GM23248 (cell line): ENCODE measurements at places on chromosomes 4 and X. TPM values are rescaled to one million over a fixed set of nuclear protein-coding genes. Genes with fewer than 3 reads are reported as not detected.
A peak's percentile ranks its signal among the peaks of the same experiment; 100 is the strongest.

DNA sequence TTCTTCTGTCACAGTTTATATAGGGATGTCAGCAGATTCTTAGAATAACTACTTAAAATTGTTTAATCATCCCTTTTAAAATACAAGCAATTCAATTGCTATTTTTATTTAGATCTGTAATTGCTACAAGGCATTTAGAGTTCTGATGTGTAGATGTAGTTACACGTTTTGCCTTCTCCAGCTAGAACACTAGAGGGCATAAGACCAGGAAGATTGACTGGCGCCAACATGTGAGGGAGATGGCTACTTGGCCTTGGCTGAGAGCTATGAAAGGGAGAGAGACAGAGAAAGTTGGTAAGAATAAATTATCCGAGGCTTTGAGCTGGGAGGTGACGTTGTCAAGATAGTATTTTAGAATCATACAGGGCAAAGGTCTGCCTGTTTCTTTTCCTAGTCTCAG, 563.7 kb upstream of the PRKX start:
- DNase-seq: no peak

DNA sequence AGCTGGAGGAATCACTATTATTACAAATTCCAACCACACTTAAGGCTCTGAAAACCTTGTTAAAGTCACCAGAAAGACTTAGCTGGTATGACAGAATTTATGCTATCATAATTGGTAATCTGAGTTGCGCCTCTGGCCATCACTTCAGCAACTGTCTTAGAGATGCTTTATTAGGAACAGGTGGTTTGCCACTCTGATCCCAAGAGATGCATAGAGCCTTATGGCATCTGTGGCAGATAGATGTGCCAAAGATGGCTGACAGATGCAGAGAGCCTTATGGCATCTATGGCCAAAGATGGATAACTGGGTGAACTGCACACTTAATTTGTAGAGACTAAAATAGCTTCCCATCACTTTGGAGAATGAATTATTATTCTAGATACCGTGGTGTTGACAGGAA, 32.3 kb upstream of the PLAC8 start:
- DNase-seq: no peak

GRCh38 chrX:69137371-69138117, 27.7 kb downstream of the PJA1 start:
- DNase-seq: peak; percentile 64

DNA sequence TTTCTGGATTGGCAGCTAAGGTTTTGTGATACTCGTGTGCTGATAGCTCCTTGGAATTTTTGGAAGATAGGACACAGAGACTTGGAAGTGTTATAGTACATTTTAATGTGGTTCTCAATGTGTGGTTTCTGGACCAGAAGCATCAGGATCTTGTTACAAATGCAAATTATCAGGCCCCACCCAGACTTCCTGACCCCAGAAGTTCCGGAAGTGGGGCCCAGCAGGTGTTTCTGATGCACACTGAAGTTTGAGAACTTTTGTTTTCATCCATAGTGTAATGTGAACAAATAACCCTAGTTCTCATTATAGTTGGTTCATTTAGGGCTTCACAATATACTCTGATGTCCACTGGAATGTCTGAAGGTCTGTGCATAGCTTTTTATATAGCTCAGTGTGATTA, 49.6 kb downstream of the LAMP2 start:
- no peak for DNase-seq

DNA sequence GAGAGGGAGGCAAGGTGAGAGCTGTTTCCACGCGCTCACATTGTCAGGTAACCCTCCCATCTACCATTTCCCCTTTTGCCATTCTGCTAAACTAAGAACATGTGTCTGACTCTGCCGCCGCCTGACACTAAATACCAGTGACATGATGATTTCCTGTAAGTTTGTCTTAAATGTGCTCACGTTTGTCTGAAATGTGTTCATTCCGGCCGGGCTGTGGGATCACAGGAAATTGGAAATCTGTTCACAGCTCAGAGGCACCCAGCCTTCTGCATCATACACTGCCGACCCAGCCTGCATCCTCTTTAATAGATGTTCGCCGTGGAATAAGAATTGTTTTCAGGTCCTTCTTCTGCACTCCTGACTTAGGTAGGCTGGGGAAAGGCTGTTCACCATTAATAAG, 336.2 kb upstream of the PPARGC1A start:
- DNase-seq: peak; percentile 80

- DNase-seq: peak; percentile 86
Observed at GRCh38 chrX:41145920-41146608, 60.8 kb downstream of the USP9X start.

DNA sequence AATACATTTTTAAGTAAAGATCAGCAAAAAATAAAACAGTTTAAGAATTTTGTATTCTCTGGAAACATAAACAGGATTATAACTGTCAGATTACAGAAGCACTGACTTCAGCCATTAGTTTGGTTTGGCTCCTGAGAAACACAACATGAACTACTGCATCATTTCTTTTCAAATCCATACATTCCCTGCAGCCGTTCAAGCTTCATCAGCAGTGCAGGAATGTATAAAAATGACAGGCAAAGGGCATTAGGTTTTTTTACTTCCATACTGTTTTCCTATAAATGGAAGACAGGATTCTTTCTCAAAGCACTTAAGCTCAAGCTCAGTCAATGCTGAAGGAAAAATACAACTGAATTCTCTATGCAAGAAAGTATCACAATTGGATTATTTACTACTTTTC, 4.2 kb upstream of the MAB21L2 start:
- DNase-seq: no peak

- no peak for DNase-seq
Observed at GRCh38 chr4:79689740-79690139, 281.7 kb upstream of the GK2 start.

- DNase-seq: no peak
Observed at GRCh38 chrX:9586992-9587392, 122.1 kb downstream of the TBL1X start.

ETDB gene
- not detected in 2 replicates for total RNA-seq

NXT2 gene
- 9.5 and 11.5 TPM in 2 replicates for total RNA-seq

NEXMIF gene
- total RNA-seq: not detected in 2 replicates

AVPR2 gene
- total RNA-seq: not detected in 2 replicates
